ENCODE measurements at places on chromosomes 3 and 15. TPM values are rescaled to one million over a fixed set of nuclear protein-coding genes. Genes with fewer than 3 reads are reported as not detected.

GRCh38 chr3:140995881-140996280 lies 54.2 kb downstream of the SLC25A36 start:
- no peak for DNase-seq
- H3K36me3 ChIP-seq, result no peaks in the 10 kb centered on the region
- H3K4me1 ChIP-seq, result no peaks in the 10 kb centered on the region
- H3K27ac ChIP-seq, result no peak overlapping the region
- no peak overlapping the region for H3K4me3 ChIP-seq

Gene FRG2C
- total RNA-seq, result not detected

DNA sequence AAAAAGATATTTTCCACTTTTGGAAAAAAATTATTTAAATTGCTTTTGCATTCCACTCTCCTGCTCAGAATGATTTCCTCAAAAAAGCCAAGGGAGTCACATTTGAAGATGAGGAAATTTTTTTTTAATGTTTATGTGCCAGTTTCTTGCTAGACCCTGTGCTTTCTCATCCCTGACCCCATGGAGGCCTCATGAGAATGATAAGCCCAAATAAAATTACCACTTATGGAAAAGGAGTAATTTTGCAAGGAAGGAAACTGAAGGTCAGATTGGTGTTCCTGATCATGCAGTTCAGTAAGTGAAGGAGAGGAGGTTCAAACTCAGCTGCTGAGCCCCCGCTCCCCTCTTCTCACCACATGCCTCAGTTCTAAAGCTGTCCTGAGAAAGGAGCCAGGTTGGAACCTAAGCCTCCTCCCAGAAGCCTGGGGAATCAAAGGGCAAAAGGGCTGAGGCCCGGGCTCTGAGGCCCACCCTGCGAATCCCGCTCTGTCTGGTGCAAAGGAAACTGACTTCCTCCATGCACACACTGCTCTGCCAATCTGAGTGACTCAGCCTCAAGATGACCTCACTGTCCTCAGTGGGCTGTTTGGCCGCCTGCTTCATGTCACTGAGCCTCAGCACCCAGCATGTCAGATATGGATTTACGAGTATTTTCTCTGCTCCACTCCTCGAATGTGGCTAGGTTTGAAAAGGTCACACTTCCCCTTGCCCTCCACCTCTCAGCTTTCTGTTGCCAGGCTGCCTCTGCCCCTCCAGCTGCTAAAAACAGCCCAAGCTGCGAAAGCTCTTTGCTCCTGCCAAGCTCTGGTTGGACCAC lies 56.9 kb upstream of the FLNB start:
- peak overlapping the region; percentile 50 for H3K27ac ChIP-seq
- H3K27me3 ChIP-seq, result no peaks in the 10 kb centered on the region
- H3K4me3 ChIP-seq, result no peak overlapping the region
- H3K36me3 ChIP-seq, result no peaks in the 10 kb centered on the region
- DNase-seq, result peak; percentile 58

GRCh38 chr3:156978481-156978961 lies 152.4 kb downstream of the LEKR1 start:
- no peak for DNase-seq
- H3K27me3 ChIP-seq, result no peaks in the 10 kb centered on the region
- H3K4me1 ChIP-seq, result peaks cover 14% of the 10 kb centered on the region
- no peaks in the 10 kb centered on the region for H3K36me3 ChIP-seq
- no peak overlapping the region for H3K27ac ChIP-seq
- no peak overlapping the region for H3K4me3 ChIP-seq

- DNase-seq, result no peak
- H3K4me3 ChIP-seq, result peak overlapping the region; percentile 98
- no peaks in the 10 kb centered on the region for H3K4me1 ChIP-seq
Observed at GRCh38 chr15:68276668-68277067, 877 bp upstream of the FEM1B start.

- DNase-seq, result no peak
- H3K4me3 ChIP-seq, result peak overlapping the region; percentile 79
- H3K36me3 ChIP-seq, result peaks cover 31% of the 10 kb centered on the region
- H3K27ac ChIP-seq, result no peak overlapping the region
Observed at GRCh38 chr3:128076483-128077201, 24.4 kb downstream of the SEC61A1 start.

- no peak overlapping the region for H3K27ac ChIP-seq
- H3K27me3 ChIP-seq, result no peaks in the 10 kb centered on the region
- H3K4me3 ChIP-seq, result no peak overlapping the region
- no peaks in the 10 kb centered on the region for H3K36me3 ChIP-seq
- no peak for DNase-seq
Observed at GRCh38 chr3:59992578-59992977, 942.8 kb upstream of the CFAP20DC start.

- no peak for DNase-seq
- H3K4me3 ChIP-seq, result no peak overlapping the region
- H3K4me1 ChIP-seq, result peaks cover 4% of the 10 kb centered on the region
- H3K27ac ChIP-seq, result no peak overlapping the region
- no peaks in the 10 kb centered on the region for H3K36me3 ChIP-seq
Observed at GRCh38 chr3:24937228-24937627, 442.6 kb upstream of the THRB start.

DNA sequence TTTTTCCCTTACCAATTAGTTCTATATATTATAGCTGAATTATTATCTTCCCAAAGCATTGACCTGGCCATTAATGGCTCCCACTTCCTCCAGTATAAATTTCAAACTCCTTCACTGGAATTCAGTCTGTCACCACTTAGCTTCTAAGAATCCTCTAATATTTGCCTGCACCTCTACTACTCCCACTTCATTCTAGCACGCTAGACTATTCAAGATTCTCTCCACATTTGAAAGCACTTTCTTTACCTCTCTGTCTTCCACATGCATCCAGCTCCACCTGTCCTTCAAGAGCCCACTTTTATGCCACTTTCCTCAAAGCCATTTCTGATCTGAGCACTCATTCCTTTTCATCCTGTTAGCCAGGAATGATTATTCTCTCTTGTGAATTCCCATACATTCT lies 15.0 kb downstream of the SENP8 start:
- H3K27me3 ChIP-seq, result no peaks in the 10 kb centered on the region
- H3K27ac ChIP-seq, result no peak overlapping the region
- H3K36me3 ChIP-seq, result no peaks in the 10 kb centered on the region
- DNase-seq, result no peak
- H3K4me1 ChIP-seq, result no peaks in the 10 kb centered on the region
- H3K4me3 ChIP-seq, result no peak overlapping the region

GRCh38 chr15:68608206-68608843 lies 29.5 kb downstream of the CORO2B start:
- peak overlapping the region; percentile 8 for H3K27ac ChIP-seq
- H3K4me3 ChIP-seq, result no peak overlapping the region
- no peaks in the 10 kb centered on the region for H3K27me3 ChIP-seq

DNA sequence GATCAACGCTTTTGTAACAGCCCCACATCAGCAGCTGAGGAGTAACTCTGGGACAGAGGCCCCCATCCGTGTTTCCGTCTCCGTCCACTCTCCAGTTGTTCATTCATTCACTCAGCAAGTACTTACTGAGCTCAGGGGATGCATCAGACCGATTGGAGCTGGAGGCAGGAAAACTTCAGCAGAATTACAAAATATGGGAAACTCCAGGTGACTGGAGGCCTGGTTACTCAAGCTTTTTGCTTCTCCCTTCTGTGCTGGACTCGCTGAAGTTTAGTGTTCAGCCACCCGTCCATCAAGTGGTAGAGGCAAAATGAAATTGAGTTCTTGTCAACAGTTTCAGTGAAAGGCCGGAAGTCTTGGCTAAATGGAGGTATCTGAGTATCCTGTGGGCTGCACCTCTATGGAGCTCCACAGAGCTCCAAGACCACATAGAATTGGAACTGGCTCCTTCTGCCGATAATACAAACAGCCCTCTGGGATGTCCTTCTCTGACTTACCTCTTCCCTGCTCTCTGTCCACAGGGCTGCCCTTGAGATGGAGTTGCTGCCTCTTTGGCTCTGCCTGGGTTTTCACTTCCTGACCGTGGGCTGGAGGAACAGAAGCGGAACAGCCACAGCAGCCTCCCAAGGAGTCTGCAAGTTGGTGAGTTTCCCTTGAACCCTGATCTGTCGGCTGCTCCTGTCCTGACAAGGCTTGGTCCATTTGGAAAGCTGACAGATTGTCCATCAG lies 14.7 kb downstream of the NRROS start:
- no peak overlapping the region for H3K4me3 ChIP-seq
- H3K36me3 ChIP-seq, result no peaks in the 10 kb centered on the region
- DNase-seq, result no peak

- H3K4me1 ChIP-seq, result no peaks in the 10 kb centered on the region
- H3K4me3 ChIP-seq, result no peak overlapping the region
- H3K36me3 ChIP-seq, result no peaks in the 10 kb centered on the region
- no peaks in the 10 kb centered on the region for H3K27me3 ChIP-seq
- peak; percentile 37 for DNase-seq
- H3K27ac ChIP-seq, result no peak overlapping the region
Observed at GRCh38 chr3:126417981-126418530, 23.3 kb downstream of the CFAP100 start.

GRCh38 chr3:170016057-170016456 lies 21.7 kb upstream of the GPR160 start:
- H3K4me3 ChIP-seq, result no peak overlapping the region
- H3K27me3 ChIP-seq, result peaks cover 28% of the 10 kb centered on the region
- DNase-seq, result no peak
- no peaks in the 10 kb centered on the region for H3K36me3 ChIP-seq

Gene KBTBD13
- total RNA-seq, result not detected

DNA sequence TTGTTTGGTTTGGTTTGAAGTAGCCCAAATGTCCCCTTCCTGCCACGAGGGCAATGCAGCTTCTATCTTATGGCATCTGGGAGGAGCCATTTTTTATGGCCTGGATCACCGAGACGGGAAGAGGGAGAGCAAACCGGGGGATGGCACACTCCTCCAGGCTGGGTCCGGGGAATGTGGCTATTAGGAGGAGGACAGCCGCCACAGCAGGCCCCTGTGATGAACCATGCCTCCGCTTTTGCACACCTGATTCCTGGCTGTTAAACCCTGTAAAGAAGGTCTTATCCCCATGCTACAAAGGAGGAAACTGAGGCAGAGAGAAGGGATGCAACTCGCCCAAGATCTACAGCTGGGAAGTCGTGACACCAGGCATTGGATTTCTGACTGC lies 157.6 kb downstream of the OR4M2 start:
- H3K36me3 ChIP-seq, result no peaks in the 10 kb centered on the region
- no peaks in the 10 kb centered on the region for H3K4me1 ChIP-seq
- H3K27me3 ChIP-seq, result no peaks in the 10 kb centered on the region
- no peak overlapping the region for H3K27ac ChIP-seq
- H3K4me3 ChIP-seq, result no peak overlapping the region

- H3K27ac ChIP-seq, result no peak overlapping the region
- peaks cover 5% of the 10 kb centered on the region for H3K4me1 ChIP-seq
- H3K36me3 ChIP-seq, result peaks cover 27% of the 10 kb centered on the region
- DNase-seq, result no peak
- H3K4me3 ChIP-seq, result no peak overlapping the region
- H3K27me3 ChIP-seq, result no peaks in the 10 kb centered on the region
Observed at GRCh38 chr3:52144796-52145735, 9.2 kb downstream of the POC1A start.

- no peak overlapping the region for H3K4me3 ChIP-seq
- DNase-seq, result no peak
- no peak overlapping the region for H3K27ac ChIP-seq
- H3K4me1 ChIP-seq, result no peaks in the 10 kb centered on the region
- H3K27me3 ChIP-seq, result peaks cover 76% of the 10 kb centered on the region
- no peaks in the 10 kb centered on the region for H3K36me3 ChIP-seq
Observed at GRCh38 chr3:160686955-160687535, 10.1 kb downstream of the ARL14 start.

GRCh38 chr3:145089337-145089736 lies 1071.6 kb downstream of the PLOD2 start:
- no peaks in the 10 kb centered on the region for H3K4me1 ChIP-seq
- no peak overlapping the region for H3K27ac ChIP-seq
- no peaks in the 10 kb centered on the region for H3K36me3 ChIP-seq
- no peak for DNase-seq
- no peaks in the 10 kb centered on the region for H3K27me3 ChIP-seq
- H3K4me3 ChIP-seq, result no peak overlapping the region

Gene SLC49A4
- 14.9 TPM for total RNA-seq

DNA sequence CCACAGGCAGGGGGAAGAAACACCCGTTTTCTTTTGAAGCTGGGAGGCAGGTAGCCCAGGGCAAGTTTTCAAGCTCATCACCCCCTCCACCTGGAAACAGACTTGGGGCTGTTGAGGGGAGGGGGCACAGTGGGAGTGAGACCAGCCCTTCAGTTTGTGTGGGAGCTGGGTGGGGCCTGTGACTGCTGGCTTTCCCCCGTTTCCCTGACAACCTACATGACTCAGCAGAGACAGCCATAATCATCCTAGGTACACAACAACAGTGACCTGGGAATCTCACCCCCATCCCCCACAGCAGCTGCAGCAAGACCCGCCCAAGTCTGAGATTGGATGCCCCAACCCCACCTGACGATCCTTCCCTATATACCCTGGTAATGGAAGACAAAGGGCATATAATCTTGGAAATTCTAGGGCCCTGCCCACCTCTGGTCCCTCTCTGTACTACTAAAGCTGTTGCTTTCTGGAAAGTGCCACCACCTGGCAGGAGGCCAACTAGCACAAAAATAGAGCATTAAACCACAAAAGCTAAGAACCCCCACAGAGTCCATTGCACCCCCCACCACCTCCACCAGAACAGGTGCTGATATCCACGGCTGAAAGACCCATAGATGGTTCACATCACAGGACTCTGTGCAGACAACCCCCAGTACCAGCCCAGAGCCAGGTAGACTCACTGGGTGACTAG lies 422.2 kb upstream of the SGO1 start:
- H3K4me3 ChIP-seq, result no peak overlapping the region
- no peaks in the 10 kb centered on the region for H3K36me3 ChIP-seq
- H3K4me1 ChIP-seq, result no peaks in the 10 kb centered on the region
- H3K27me3 ChIP-seq, result no peaks in the 10 kb centered on the region
- no peak overlapping the region for H3K27ac ChIP-seq

GRCh38 chr15:68676926-68677325 lies 98.1 kb downstream of the CORO2B start:
- no peak overlapping the region for H3K4me3 ChIP-seq
- no peaks in the 10 kb centered on the region for H3K36me3 ChIP-seq
- H3K4me1 ChIP-seq, result no peaks in the 10 kb centered on the region
- H3K27me3 ChIP-seq, result no peaks in the 10 kb centered on the region
- H3K27ac ChIP-seq, result no peak overlapping the region

- no peak overlapping the region for H3K27ac ChIP-seq
- DNase-seq, result no peak
- H3K36me3 ChIP-seq, result no peaks in the 10 kb centered on the region
- no peaks in the 10 kb centered on the region for H3K27me3 ChIP-seq
Observed at GRCh38 chr15:41789236-41789635, 15.0 kb downstream of the MAPKBP1 start.

DNA sequence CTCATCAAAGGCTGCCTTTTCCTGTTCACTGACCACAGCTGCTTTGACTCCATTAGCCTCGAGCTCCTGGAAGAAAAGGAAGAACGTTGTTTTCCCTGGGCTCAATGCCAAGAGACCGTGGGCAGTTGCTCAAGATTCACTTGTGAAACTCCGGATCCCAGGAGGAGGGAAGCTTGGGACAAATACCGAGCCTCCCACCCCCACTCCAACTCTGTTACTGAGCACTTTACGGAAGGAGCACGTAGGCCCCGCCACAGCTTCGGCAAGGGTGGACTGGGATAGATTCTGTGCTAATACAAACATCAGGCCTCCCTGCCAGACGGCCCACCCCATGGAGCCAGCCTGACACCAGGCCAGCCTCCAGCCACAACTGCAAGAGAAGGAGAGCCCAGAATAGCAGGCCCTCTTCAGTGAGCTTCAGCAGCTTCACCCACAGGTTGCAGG lies 10.8 kb upstream of the FANCD2 start:
- no peaks in the 10 kb centered on the region for H3K36me3 ChIP-seq
- H3K4me1 ChIP-seq, result peaks cover 4% of the 10 kb centered on the region
- H3K27me3 ChIP-seq, result no peaks in the 10 kb centered on the region

- H3K4me3 ChIP-seq, result no peak overlapping the region
- H3K4me1 ChIP-seq, result peaks cover 5% of the 10 kb centered on the region
- H3K27me3 ChIP-seq, result no peaks in the 10 kb centered on the region
- H3K36me3 ChIP-seq, result peaks cover 25% of the 10 kb centered on the region
- DNase-seq, result no peak
- no peak overlapping the region for H3K27ac ChIP-seq
Observed at GRCh38 chr3:155166441-155166840, 86.3 kb downstream of the MME start.
